ENCODE measurements at places on chromosomes 6 and 20. TPM values are rescaled to one million over a fixed set of nuclear protein-coding genes. Genes with fewer than 3 reads are reported as not detected.
A peak's percentile ranks its signal among the peaks of the same experiment; 100 is the strongest.

TRAPPC3L gene
- polyA plus RNA-seq = 0.48 TPM

SIRPB1 gene
- 1.2 TPM for polyA plus RNA-seq

GRCh38 chr6:34657307-34657978 lies 39.1 kb downstream of the ILRUN start:
- peak; percentile 73 for DNase-seq

ELOVL2 gene
- 6.9 TPM for polyA plus RNA-seq

GRCh38 chr6:123804787-123805540 lies 1.3 kb downstream of the NKAIN2 start:
- no peak for DNase-seq

DNA sequence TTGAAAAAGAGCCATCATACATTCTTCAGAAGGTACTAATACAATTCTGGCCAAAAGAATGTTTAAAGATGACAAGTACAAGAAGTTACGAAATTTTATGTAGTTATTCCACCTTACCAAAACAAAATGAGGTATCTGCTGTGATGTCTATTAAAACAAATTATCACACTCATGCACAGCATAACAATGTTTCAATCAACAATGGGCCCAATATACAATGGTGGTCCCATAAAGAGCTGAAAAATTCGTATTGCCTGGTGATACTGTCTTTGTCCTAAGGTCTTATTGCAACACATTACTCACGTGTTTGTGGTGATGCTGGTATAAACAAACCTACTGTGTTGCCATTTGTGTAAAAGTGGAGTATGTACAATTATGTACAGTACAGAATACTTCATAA lies 3.6 kb upstream of the NUP153 start:
- DNase-seq = no peak

- no peak for DNase-seq
Observed at GRCh38 chr6:32075781-32076180, 33.4 kb downstream of the TNXB start.

MAP7 gene
- 13.8 TPM for polyA plus RNA-seq

GRCh38 chr6:39268721-39269120 lies 39.4 kb upstream of the KCNK5 start:
- no peak for DNase-seq

PCK1 gene
- polyA plus RNA-seq = 0.55 TPM

GRCh38 chr6:33787346-33787953 lies 1.5 kb downstream of the LEMD2 start:
- DNase-seq = no peak
